ENCODE measurements at places on chromosomes 4 and X.

- no peak for DNase-seq
Observed at GRCh38 chr4:6493658-6494304, 21.4 kb upstream of the PPP2R2C start.

DNA sequence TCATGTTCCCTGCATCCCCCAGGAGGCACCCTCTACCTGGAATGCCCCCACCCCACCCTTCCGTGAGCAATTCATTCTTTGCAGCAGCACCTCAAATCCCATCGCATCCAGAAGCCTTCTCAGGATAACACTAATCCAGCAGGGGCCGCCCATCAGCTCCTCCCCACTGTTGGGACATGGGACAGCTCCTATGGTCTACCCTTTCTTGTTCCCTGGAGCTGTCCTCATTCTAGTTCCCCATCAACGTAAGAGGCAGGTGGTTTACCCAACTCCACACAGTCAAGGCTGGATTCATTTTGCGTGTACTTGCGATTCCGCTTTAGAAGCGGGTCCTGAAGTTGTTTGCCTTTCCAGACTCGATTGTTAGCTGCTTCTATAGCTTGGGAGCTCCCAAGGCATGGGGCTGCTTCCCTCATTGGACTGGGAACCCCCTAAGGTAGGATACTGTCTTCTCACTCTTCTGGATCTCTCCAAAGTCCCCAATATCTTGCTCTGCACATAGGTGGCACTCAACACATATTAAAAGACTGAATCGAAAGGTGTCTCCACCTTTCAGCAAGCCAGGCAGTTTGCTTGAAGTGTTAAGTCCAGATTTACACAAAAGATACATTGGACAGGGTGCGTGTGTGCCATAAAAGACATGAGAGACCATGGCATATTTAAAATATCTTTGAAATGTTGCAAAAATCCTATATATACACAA, 942 bp upstream of the APLN start:
- no peak for DNase-seq

GRCh38 chr4:156294577-156294976, 340.9 kb upstream of the CTSO start:
- DNase-seq = no peak

DNA sequence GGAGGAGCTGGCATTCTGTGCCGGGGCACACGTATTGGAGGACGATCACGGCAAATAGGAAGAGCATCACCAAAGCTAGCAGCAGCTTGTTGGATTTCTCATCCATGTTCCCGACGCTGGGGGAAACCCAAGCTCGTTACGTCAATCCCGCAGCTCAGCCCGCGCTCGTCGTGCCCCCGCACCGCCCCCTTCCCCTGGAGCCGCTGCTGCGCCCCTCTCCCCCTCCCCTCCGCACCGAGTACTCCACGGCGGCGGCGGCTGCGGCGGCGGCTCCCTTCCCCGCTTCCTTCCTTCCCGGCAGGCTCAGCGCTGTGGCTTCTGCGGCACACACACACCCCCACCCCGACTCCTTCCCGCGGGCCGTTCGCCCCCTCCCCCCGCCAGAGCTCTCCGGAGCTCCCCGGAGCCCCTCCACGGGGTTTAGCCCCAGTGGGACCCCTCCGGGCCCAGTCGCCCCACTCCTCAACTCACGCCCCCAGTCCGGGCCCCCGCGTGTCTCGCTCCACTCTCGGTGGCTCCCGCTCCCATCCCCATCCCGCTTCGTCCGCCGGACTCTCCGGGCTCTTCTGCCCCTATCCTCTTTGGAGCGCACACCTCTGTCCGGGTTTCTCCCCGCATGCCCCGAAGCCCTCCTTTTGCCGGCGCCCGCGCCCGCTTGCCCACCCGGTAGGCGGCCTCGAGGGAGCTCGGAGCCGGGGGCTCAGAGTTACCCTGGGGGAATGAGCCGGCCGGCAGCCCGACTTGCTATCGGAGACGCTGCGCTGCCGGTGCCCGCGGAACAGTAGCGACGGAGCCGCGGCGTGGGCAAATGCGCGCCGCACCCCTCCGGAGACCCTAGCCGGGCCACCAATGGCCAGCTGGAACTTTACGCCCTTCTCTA, 978 bp downstream of the HS6ST2 start:
- DNase-seq = no peak

DNA sequence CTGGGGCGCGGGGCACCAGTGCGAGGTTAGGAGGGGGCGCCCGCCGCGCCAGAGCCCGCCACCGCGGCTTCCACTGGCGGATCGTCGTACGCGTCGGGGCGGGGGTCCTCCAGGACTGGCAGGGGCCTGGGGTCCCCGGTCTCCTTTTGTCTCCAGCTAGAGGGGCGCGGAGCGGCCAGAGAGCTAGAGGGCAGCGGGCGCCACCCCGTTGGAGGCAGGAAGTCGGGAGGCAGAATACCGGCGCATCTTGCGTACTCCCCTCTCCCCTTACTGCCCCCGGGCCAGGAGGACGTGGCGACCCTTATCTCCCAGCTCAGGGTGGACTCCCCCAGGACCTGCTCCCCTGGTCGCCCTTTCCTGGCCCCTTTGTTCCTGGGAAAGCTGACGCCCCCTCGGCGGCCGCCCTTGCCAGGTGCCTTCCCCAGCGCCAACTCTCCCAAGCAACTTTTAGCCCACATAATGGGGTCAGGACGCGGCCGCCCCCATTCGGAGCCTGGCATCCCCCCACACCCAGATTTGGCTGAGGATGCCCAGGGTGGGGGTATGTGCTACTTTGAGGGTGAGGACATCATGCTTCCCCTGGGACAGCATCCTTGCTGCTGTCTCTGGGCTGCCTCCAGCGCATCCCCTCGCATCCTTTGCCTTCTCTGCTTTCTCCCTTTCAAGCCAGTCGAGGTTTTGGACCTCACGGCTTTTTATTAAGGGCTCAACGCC, 933 bp downstream of the CNKSR2 start:
- DNase-seq = no peak

GRCh38 chr4:22597471-22597870, 81.6 kb upstream of the ADGRA3 start:
- DNase-seq = no peak

GRCh38 chr4:146478009-146478408, 43.7 kb downstream of the SLC10A7 start:
- DNase-seq = no peak

DNA sequence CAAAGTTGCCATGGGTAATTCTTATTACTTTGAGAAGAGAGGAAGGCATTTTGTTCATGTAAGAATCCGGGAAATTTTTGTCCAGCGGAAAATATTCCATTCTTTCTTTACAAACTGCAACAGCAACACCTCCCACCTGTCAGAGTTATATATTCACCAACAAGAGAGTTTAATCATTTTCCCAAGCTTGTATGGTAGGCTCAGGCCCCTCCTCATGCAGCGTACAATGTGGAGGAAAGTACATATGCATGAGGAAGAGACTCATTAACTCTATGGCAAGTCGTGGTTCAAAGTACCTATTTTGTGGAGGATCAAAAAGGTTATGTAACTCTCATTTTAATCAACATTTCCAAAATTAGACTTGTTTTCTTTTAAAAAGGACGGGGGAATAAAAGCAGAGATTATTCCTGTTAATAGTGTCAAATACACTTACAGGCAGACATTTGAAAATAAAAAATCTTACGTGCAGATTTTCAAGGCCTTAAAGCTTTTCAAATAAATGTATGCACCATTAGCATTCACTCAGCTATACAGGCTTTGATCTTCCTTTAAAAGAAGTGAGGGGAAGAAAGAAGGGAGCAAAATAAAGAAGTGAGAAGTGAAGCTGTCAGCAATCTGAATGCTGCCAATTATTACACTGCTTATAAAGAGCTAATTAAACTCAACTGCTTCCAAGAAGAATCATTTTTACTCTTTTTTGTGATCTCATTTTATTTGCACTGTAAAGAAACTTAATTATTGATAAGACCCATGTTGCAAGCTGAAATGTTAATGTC, 204.8 kb downstream of the FAT4 start:
- DNase-seq = no peak

- DNase-seq = no peak
Observed at GRCh38 chr4:23097251-23097650, 404.5 kb downstream of the GBA3 start.

DNA sequence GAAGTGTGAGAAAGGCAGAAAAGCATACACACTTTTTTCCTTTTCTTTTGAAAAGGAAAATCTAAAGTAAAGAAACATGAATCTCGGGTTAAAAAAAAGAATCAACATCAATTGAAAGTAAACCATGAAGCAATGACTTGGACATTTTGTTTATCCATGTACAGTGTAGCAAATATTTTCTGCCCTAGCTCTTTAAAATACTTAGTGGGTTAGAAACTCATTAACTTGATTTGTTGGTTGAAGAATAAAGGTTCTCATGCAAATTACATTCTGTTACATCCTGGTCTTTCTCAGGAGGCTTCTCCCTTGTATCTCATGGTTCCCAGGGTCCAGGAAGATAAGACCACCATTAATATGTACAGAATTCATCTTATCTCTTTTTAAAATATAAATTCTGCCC, 9.0 kb upstream of the MEPE start:
- no peak for DNase-seq

GRCh38 chr4:139209470-139210063, 32.5 kb upstream of the ELF2 start:
- DNase-seq = no peak

GRCh38 chr4:15132739-15133138, 130.5 kb downstream of the CPEB2 start:
- no peak for DNase-seq

Measured in hematopoietic multipotent progenitor cell treated with erythropoietin and hydrocortisone succinate and interleukin-3 and kit ligand, for 17 days (in vitro differentiated cells).